Renal cortex interstitium (tissue), 15 donors: ENCODE measurements at places on chromosomes 4 and X. TPM values are rescaled to one million over a fixed set of nuclear protein-coding genes. Genes with fewer than 3 reads are reported as not detected.

Gene BEX2
- polyA plus RNA-seq = 73.1 TPM

Gene FIP1L1
- polyA plus RNA-seq = 93.1 TPM

Gene CLNK
- 1.5 TPM for polyA plus RNA-seq

Gene TLR2
- polyA plus RNA-seq = 9.0 TPM

Gene UBQLN2
- polyA plus RNA-seq = 45.2 TPM

Gene FDCSP
- 0.82 TPM for polyA plus RNA-seq

DNA sequence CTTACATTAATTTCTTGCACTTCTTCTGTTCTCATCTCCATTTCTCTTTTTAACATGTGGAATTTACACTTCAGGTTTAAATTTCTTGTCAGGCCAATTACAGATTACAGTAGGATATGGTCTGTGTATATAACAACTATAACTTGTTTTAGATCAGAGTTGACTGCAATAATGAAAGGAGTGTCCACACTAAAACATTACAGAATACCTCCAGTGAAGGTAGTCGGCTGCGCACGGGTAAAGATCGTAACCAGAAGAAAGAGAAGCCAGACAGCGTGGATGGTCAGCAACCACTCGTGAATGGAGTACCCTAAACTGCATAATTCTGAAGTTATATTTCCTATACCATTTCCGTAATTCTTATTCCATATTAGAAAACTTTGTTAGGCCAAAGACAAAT is 32.6 kb upstream of the FMR1NB start:
- no peak for DNase-seq

GRCh38 chr4:55069248-55069647 is 56.1 kb downstream of the KDR start:
- no peak for DNase-seq

GRCh38 chrX:45621376-45622041 is 420.8 kb upstream of the DIPK2B start:
- DNase-seq = no peak

DNA sequence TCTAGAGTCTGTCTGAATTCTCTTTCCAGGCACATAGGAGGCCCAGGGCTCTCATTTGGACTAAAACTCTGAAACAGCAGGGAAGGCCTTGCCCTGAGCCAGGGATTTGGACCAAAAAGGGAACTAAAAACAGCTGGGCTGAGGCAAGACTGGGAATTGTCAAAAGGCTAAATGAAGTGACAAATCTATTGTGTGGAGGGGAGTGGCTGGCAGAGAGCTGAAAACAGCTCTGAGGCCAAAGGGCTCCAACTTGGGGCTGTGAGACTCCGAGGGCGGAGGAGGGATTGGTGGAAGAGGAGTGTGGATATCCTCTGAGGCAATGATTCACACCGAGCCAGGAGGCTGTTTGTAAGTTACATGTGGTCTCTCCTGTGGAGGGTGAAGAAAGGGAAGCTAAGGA is 63.2 kb downstream of the PHEX start:
- no peak for DNase-seq

- no peak for DNase-seq
These were observed 28.8 kb downstream of the PPP2R3B start for GRCh38 chrX:357693-358471.

DNA sequence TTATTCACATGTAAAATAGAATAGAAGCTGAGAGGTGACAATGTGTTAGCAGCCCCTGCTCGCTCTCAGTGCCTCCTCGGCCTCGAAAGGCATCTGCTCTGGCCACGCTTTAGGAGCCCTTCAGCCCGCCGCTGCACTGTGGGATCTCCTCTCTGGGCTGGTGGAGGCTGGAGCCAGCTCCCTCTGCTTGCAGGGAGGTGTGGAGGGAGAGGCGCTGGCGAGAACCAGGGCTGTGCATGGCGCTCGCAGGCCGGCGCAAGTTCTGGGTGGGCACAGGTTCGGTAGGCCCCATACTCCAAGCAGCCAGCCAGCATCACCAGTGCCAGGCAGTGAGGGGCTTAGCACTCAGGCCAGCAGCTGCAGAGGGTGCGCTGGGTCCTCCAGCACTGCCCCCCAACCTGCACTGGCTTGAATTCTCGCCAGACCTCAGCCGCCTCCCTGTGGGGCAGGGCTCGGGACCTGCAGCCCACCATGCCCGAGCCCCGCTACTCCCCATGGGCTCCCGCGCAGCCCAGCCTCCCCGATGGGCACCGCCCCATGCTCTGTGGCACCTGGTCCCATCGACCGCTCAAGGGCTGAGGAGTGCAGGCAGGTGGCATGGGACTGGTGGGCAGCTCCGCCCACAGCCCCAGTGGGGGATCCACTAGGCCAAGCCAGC is 1346.7 kb upstream of the IGFBP7 start:
- no peak for DNase-seq

DNA sequence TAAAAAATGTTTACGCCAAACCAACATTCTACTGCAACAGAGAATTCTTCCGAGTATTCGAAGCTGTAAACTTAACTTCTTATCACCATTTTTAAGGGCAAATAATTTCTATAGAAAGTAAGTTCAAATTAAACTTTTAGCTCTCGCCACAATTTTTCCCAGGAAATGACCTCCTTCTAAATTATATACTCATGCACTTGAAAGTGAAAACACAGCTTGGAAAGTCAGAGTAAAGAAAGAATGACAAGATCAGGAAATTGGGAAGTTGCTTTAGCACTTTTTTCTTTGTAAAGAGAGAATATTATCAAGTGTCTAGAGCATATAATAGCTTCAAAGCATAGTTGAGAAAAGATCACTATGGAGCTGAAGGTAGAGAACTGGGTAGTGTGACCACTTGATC is 1.2 kb downstream of the CYBB start:
- no peak for DNase-seq

GRCh38 chr4:54199919-54200318 is 29.2 kb upstream of the PDGFRA start:
- DNase-seq = no peak
